ENCODE measurements at places on chromosomes 7 and 10.

DNA sequence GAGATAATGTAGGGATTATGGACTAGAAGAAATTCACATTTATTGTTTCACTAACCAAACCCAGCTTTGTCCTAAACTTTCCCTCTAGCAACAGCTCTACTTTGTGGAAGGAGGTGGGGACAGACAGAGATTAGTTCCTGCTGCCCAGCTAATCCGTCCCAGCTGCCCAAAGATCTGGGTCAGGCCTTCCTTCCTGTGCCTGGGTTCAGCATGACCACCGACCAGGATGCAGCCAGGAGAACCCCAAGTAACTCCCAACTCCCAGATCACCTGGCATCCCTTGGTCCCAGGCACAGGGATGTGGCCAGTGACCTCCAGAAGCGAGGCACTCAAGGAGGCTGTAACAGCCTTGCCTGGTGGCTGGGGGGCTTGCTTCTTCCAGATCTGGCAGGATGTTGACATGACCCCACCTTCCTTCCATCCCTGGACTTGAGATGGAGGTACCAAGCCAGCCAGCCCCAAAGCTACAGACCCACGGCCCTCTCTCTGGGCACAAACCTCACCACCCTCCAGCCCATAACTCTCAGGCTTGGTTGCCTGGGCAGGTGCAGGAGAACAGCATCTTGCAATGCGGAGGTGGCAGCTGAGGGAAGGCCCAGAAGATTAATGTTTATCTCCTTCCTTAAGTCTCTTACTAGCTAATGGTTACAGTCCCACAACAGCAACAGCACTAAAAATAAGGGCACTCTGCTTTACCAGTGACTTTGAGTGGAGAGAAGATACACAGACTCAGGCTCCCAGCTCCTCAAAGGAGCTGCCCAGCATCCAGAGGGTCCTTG is 11.1 kb downstream of the CAMK2G start:
- DNase-seq: no peak

DNA sequence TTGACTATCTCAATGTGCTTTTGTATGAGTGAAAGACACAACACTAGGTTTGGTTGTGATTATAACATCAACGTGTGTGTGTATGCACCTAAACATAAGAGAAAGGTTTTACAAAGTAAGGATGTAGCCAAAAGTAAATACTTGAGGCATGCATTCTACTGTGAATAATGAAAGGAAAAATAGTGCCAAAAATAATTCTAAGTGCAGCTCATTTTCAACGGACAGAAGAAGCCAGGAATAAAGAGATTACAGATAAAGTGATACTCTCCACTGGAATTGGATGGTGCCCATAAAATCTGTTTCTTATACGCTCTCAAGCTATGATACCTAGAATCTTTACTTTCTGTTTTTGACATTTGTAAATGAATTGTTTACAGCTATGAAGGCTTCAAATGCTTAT is 135.0 kb upstream of the TMEM72 start:
- DNase-seq: no peak

- no peak for DNase-seq
Measured at GRCh38 chr10:99444383-99445045, 14.1 kb upstream of the GOT1 start.

DNA sequence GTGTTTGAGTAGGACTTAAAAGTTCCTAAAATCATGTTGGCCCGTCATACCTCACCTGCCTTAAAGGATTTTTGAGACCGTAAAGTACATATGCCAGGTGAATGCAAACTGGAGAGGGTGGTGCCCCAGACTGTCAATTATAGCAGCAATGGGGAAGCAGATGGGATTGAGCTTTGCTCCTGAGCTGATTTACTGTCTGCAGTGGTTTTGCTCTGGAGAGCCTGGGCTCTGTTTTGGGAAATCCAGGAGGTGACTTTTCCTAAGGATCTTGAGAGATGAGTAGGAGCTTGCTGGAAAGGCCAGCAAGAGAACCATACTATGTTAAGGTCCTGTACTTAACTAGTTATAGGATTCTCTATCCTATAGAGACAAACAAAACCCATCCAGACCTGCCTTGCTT is 43.0 kb downstream of the COL13A1 start:
- DNase-seq: no peak

DNA sequence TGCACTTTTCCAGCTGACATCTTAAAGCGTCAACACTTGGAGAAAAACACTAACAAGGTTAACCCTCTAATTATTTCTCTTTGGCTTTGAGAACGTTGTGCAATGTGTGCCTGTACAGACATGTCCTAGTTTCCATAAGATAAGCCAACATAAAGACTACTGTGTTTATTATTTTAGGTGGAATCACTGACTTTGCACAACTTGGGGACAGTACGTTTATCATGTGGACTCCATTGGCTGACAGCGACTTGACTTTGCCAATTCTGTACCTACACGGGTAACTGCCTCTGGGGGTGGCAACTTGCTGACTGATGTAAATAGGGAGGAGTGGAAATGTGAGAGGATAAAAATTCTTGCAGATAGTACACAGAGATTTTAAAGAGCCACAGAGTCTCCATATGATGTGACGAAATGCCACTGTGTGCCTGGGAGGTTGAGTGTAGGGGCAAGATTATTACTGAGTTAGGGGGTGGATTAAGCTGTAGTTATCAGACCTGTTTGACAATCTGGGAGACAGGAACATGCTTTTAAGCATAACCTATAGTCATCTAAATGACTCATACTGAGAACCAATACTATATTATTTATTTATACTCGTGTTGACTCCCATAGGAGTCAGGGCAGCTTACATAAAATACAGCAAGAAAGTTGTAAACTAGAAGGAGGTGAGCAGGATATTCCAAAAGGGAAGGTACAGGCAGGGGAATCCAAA is 21.0 kb downstream of the SLC13A4 start:
- no peak for DNase-seq

- no peak for DNase-seq
Measured at GRCh38 chr10:75352650-75353049, 48.9 kb downstream of the ZNF503 start.

DNA sequence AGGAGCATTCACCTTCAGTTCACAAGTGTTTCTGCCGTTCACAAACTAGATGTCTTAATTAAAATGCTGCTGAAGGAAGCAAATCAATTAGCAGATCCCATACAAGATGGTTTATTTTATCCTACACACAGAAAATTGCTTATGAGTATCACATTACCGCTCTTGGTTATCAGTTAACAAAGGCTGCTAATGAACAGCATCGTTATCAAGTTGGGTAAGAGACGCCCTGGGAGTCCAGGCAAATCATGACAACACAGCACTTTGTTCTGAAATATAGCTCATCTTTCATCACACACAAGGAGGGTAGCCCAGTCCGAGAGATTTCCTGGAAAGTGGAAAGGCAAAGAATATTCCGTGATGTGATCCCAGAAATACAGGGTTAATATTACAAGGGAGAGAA is 20.8 kb upstream of the FAM170B start:
- DNase-seq: no peak

DNA sequence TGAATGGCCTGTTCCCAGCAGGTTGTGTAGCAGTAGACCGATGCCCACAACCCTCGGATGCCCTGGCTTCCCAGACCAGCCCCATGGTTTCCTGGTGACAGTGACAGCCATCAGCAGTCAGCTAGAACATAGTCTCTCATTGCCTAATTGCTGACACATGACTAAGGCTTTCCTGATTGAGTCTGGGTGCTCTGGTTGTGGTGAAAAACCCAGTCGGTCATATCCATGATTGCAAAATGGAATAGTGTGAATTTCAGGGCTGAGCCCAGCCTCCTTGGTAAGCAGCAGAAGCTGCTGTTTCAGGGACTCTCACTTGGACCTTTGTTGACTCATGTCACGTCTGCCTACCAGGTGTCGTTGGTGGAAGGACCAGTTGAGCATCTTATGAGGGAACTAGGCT is 36.6 kb downstream of the POR start:
- DNase-seq: no peak

DNA sequence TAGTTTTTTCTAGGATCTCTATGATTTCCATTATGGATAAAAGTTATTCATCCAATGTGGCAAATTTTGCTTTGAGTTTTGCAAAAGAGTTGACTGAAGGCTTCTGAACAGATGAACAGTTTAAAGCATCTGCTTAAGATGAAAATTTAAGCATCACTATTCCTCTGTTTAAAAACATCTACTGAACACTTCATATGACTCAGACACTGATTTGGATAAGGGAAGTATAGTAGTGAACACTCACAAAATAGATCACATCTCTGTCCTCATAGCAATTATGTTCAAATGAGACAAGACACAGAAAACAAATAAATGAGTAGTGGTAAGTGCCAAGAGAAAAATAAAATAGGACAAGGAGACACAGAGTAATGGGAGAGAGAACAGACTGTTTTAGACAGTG is 157.3 kb downstream of the MBL2 start:
- no peak for DNase-seq

DNA sequence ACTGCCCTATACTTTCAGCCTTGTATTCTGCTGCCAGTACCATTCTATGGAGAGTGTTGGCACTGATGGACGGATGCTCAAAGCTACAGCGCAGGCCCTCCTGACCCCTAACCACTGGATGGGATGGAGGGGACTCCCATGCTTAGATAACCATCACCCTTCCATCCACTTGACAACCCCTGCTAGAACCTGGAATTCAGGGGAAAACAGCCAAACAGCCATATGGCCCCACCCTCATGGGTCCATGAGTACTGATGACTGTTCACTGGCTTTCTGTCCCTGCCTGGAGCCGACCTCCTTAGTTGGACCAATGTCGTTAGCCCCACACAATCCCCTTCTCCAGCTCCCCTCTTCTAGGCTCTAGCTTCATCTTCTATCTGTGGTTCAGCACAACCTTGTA is 16.2 kb downstream of the DUSP5 start:
- DNase-seq: no peak

- DNase-seq: no peak
Measured at GRCh38 chr10:80158126-80158525, 25.6 kb downstream of the PLAC9 start.

DNA sequence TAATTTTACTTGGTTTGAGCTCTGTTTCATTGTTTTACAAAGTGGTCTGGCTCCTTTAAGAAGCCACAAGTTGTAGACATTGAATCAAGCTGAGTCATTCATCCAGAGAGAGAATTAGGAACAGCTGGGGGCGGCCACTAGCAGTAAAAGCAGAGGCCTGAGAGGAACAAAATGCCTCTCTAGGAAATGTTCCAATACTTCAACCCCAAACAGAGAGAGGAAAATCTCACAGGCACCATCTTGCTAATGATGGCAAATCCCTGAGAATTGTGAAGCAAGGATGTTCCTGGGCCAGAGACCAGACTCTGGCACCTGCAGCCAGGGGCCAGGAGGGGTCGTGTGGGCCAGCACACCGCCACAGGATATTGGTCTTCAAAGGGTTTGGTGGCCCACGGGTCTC is 26.5 kb upstream of the TRIL start:
- no peak for DNase-seq

Measured in stimulated activated CD8-positive, alpha-beta memory T cell treated with anti-CD3 and anti-CD28 coated beads, Interleukin-4, amount 100 ng/mL, for 1 hour (primary cell).